ENCODE measurements at places on chromosomes 5 and 9.
A peak's percentile ranks its signal among the peaks of the same experiment; 100 is the strongest.

- peak; percentile 13 for DNase-seq
Observed at GRCh38 chr5:137486707-137487106, 12.4 kb downstream of the SPOCK1 start.

- DNase-seq = no peak
Observed at GRCh38 chr9:24359046-24359445, 186.7 kb downstream of the IZUMO3 start.

GRCh38 chr9:108642871-108643270 is 212.9 kb downstream of the ACTL7B start:
- no peak for DNase-seq

DNA sequence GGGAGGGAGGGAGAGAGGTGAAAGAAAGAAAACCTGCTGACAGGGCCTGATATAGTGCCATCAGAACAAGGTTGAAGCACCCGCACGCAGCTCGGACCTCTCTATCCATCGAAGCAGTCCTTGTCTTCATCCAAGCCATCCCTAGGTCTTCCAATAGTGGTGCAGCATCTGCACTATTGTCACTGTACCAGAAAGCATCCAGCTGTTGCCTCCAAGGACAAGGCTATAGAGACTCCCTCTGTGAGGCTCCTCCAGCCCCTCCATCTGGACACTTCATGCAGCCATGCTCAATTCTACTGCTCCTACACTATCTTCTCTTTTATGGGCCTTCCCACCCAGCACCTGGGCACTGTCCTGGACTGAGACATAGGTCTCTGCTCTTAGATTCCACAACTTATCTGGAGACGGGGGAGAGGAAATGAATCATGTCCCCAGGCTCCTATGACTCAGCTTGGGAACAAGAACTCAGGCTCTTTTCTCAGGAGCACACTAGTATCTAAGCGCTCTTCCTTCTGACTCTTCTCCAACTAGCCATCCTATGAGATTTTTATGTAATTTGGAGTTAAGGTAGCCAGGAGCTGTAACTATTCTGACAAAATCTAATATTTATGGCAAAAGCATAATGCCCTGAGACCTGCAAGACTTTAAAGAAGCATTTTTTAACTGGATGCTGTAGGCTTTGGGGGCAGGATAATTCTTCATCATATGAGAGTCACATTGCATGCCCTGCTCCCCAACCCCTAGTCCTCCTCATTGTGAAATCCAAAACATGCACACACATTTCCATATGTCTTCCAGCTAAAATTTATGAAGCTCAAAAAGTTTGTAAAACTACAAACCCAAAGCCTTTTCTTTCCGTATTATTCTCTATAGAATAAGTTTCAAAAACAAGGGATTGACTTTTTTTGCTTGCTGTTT is 446.8 kb downstream of the CCDC171 start:
- DNase-seq = peak; percentile 99

DNA sequence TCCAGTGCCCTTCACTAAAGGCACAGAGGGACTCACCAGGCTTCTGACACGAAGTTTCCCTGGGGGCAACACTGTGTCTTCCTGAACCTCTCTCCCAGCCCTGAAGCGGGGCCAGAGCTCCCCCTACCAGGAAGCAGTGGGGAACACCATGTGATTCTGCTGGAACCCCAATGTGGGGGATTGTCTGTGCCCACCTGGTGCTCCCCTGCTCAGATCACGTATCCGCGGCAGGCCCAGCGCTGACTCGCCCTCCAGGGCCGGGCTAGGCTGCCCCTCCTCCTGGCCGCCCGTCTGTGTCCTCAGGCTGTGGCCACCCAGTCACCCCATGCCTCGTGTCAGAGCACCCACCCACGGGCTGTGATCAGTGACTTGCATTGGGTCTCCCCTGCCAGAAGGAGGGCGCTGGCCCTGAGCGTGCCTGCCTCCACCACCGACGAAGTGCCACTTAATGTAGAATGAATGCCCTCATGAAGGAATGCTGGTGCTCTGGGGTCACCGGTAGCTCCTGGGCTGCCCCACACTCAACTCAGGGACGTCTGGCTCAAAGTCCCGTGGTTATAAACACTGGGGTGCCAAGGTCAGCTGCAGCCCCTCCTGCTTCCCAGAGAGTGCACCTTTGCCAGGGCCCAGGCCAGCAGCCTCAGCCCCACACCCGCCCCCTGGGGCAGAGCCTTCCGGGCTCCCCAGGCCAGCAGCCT is 22.1 kb downstream of the SARDH start:
- no peak for DNase-seq
